ENCODE measurements at places on chromosomes 6 and 20. TPM values are rescaled to one million over a fixed set of nuclear protein-coding genes. Genes with fewer than 3 reads are reported as not detected.

Gene PRR18
- total RNA-seq: 0.47 TPM

DNA sequence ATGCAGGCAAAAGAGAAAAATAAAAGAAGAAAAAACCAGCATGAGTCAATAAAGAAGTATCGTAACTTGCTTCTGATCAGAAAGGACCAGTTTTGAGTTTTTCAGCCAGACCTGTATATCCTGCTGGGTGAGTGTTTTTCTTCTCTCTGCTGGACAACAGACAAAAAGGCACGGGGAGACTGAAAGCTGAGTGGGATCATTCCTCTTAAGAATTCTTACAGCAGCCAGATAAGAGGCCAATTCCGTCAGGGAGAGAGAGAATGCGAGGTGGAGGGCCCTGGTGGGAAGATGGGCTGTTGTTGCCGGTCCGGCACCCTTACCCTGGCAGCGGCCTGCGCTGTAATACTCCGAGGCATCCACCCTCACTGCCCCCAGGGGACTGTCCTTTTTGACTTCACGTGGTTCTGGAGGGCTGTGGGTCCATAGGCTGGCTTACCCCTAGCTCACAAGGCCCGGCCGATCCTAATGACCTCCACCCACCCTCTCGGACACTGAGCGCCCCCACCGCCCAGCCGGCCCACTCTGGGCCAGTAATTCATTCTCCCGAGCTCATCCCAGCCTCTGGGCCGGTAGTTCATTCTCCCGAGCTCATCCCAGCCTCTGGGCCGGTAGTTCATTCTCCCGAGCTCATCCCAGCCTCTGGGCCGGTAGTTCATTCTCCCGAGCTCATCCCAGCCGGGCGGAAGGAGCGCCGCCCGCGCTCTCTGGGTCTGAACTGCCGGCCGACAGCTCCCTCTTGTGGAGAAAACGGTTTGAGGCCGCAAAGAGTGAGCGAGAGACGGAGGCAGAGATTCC is 118.3 kb upstream of the SIRPA start:
- peak; percentile 78 for DNase-seq

- DNase-seq: no peak
Observed at GRCh38 chr6:43753570-43754183, 16.3 kb upstream of the VEGFA start.

GRCh38 chr6:5180636-5181035 is 80.1 kb downstream of the LYRM4 start:
- no peak for DNase-seq

GRCh38 chr20:38303908-38304379 is at the start of gene BPI:
Gene BPI (plus strand): TSS chr20:38304156. CDS start chr20:38304224, 68 bp downstream.
- DNase-seq: no peak

Gene ARMC2
- 2.6 TPM for total RNA-seq

Gene ZFAND3
- total RNA-seq: 35.4 TPM

Gene KIF25
- not detected for total RNA-seq

Gene GPR63
- 1.2 TPM for total RNA-seq

GRCh38 chr6:74065705-74066104 is 369.7 kb downstream of the CD109 start:
- DNase-seq: no peak

- DNase-seq: peak; percentile 63
Observed at GRCh38 chr20:59525500-59526241, 78.7 kb upstream of the PHACTR3 start.

- no peak for DNase-seq
Observed at GRCh38 chr6:33017694-33018353, 8.4 kb upstream of the HLA-DOA start.
